ENCODE measurements at places on chromosomes 3 and 15.

DNA sequence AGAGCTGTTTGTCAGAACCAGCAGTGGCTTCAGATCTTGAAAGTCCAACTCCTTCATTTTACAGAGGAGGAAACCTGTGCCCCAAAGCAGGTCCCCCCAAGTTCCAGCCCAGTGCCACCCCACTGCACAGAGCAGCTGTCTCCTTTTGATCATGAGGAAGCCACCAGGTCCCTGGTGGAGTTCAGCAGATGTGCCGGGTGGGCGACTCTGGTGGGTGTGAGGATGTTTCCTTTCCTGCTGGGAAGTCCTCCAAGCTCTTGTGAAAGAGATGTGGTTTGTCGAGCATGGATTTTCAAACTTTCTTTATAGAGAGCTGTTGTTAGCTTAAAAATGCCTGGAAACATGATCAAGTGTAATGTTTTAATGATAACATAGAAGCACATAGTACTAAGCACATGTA, 52.0 kb downstream of the SMAD3 start:
- DNase-seq = peak; percentile 59

DNA sequence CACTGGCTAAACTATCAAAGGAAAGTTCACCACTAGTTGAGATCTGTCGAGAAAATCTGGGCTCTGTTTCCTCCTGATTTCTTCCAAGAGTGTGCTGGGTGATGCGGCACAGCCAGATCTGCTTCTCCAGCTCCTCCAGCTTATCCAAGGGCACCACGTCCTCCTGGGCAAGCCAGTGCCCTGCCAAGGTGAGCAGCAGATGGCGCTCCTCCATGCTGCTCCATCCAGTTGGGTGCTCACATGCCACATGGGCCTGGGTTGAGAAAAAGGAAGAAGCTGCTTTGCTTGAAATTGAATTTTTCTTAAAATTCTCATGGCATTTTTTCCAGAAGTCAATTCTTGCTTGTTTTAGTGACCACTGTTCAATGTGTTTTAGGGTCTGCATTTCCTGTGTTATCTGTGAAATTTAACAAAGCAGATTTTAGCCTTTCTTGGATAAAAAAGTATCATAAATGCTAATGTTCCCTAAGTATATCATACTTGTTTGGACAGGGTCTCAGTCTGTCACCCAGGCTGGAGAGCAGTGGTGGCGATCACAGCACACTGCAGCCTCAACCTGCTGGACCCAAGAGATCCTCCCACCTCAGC, 47.3 kb downstream of the EIF3J start:
- peak; percentile 45 for DNase-seq

DNA sequence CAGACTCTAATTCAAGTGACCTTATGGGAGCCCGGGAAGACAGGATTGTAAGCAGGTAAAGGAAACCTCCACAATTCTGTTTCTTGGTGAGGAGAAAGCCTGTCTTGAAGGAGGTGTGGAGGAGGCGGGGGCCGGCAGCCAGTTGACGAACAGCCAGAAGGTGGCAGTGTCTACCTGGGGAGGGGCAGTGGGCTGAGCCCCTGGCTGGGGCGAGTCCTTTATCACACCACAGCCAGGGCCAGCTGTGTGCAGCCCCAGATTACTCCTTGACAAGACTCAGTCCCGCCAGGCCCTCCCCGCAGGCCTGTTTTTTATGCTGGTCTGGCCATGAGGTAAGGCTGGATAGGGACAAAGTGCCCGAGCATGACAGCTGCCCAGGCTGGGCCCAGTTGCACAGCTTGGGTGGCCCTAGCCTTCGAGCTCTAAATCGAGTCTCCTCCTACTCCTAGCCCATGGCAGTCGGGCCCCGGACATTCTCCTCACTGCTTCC, 40.9 kb upstream of the IDH2 start:
- DNase-seq = no peak

DNA sequence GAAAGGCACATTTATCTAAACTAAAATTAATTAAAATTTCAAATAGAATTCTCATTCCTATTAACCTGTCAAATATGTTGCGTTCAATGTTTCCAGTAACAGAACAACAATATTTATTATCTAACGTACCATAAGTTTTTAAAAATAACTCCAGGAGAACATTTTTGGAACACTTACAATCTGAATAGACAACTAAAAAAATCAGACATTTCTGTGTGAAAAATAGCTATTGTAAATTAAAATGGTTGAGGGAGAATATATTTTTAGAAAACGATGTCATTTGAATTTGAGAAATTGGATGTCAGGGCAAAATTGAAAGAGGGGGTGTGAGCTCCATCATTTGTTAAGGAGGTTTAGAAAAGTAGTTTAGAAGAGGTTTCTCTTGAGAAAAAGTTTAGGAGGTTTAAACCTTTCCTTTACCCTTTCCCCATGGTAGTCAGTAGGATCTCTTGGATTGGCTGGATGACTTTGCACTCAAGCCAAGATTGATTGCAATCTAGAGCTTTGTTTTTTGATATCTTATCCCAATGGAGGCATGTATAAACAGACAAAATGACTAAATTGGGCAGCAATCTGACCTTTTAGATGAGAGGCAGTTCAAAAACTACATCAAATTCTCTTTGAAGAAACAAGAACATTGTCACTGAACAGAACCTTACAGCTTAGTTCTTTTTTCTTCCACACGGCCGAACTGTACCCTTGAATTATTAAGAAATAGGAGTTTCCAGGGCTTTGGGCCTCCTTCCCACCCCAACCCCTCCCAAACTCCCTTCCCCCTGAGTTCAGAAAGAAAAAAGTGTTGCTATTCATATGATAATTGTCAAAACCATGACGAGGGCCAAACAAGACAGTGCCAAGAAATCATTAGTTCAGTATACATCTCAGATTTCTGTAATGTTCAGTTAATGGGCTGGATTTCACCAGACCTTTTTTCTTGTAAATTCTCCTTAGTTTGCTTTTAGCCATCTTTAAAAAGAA, 79.7 kb upstream of the CDIN1 start:
- no peak for DNase-seq

- DNase-seq = peak; percentile 7
Observed at GRCh38 chr3:89368846-89369245, 261.4 kb downstream of the EPHA3 start.

DNA sequence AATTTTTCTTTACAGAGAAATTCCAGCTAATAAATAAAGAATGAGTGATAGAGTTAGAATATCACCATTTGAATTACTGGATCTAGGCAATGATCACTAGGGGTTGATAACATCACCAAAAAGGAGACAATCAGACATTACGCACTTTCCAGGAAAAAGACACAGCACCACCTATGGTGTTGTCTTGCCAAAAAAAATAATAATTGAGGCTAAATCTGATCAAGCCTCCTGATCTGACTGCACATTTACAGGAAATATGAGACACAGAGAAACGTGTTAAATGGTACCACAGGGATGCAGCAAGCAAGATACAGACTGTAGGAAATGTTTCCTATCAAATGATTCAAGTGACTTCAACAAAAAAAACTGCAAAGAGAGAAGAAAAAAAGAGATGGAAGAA, 92.8 kb downstream of the EOMES start:
- DNase-seq = no peak

- DNase-seq = no peak
Observed at GRCh38 chr3:140500473-140500872, 177.4 kb upstream of the TRIM42 start.

All from GM23248 (cell line).